ENCODE measurements at places on chromosomes 16 and 17. TPM values are rescaled to one million over a fixed set of nuclear protein-coding genes. Genes with fewer than 3 reads are reported as not detected.

TBX4 gene
- total RNA-seq, result not detected

HS3ST3B1 gene
- total RNA-seq, result 19.7 TPM

SLFN11 gene
- total RNA-seq, result 141 TPM

CCDC102A gene
- 27.4 TPM for total RNA-seq

HSPB9 gene
- not detected for total RNA-seq

ST6GALNAC1 gene
- not detected for total RNA-seq

KRTAP4-3 gene
- total RNA-seq, result not detected

KRTAP4-9 gene
- 0.12 TPM for total RNA-seq

TP53TG3E gene
- total RNA-seq, result not detected

ABCA9 gene
- 7.0 TPM for total RNA-seq

WNT9B gene
- not detected for total RNA-seq

KANSL1 gene
- 106 TPM for total RNA-seq

GAST gene
- not detected for total RNA-seq

PHF12 gene
- 12.8 TPM for total RNA-seq

RGS11 gene
- 4.2 TPM for total RNA-seq

CX3CL1 gene
- total RNA-seq, result not detected

YPEL3 gene
- total RNA-seq, result 5.5 TPM

MARVELD3 gene
- total RNA-seq, result not detected

NUFIP2 gene
- total RNA-seq, result 30.6 TPM

DNAH9 gene
- total RNA-seq, result not detected

HSD11B2 gene
- not detected for total RNA-seq

ACSM2A gene
- not detected for total RNA-seq

ACE gene
- total RNA-seq, result 4.6 TPM

GNG13 gene
- not detected for total RNA-seq

KRTAP2-3 gene
- total RNA-seq, result 1.00 TPM

CEMP1 gene
- total RNA-seq, result 0.12 TPM
